Activated CD8-positive, alpha-beta memory T cell treated with anti-CD3 and anti-CD28 coated beads, Interleukin-2, amount 10 ng/mL, durations not matched to agents 7 days and 5 days (primary cell): ENCODE measurements at places on chromosomes 5 and 9. TPM values are rescaled to one million over a fixed set of nuclear protein-coding genes. Genes with fewer than 3 reads are reported as not detected.
A peak's percentile ranks its signal among the peaks of the same experiment; 100 is the strongest.

Gene PCDHB10
- not detected for total RNA-seq

Gene SLC36A3
- not detected for total RNA-seq

DNA sequence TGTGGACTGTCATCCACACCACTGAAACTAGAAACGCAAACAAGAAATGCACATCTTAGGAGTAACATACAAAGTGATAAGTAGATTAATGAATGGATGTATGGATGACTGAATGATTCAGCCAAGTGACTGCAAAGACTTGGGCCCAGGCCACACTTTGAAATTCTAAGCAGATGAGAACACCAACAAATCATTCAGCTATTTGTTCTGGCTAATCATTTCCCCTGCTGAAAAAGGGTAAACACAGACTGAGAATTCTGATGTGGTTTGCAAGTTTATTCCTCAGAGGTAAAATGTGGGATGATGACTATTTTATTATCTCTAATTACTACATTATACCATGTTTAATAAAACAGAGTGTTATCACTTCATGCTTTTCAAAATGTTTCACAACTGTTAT, 163.2 kb upstream of the ADAMTS16 start:
- no peak overlapping the region for H3K27ac ChIP-seq
- no peaks in the 10 kb centered on the region for H3K4me1 ChIP-seq
- no peak overlapping the region for H3K4me3 ChIP-seq
- H3K27me3 ChIP-seq, result no peaks in the 10 kb centered on the region
- H3K36me3 ChIP-seq, result no peaks in the 10 kb centered on the region

Gene CTXN3
- total RNA-seq, result not detected

DNA sequence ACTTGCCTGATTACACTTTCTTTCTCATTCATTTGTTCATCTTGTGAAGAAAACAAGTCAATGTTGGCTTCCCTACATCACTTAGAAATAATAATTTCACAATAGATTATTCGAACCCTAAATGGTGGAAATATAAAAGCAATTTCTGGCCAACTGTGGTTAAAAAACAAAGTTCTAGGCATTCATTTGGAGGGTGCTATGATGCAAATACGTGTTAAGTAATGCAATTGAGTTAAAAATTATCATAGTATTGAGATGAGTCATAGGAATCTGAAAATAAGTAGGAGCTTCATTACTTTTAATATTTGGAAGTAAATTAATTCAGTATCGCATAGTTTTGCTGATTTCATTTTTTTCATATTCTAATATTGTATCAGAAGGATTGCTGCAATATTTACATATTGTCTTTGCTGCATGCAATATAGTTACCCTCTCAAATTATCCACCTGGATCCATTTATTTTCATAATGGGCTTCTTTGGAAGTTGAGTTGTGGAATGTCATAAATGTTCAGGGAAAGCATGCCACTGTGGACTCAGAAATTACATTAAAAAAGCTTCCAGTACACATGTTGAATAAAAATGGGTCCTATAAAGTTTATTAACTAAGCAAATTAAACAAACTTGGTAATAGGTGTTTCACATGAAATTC, 647.7 kb upstream of the WWC1 start:
- no peaks in the 10 kb centered on the region for H3K36me3 ChIP-seq
- H3K4me1 ChIP-seq, result no peaks in the 10 kb centered on the region
- H3K27me3 ChIP-seq, result no peaks in the 10 kb centered on the region
- H3K4me3 ChIP-seq, result no peak overlapping the region
- no peak for DNase-seq

DNA sequence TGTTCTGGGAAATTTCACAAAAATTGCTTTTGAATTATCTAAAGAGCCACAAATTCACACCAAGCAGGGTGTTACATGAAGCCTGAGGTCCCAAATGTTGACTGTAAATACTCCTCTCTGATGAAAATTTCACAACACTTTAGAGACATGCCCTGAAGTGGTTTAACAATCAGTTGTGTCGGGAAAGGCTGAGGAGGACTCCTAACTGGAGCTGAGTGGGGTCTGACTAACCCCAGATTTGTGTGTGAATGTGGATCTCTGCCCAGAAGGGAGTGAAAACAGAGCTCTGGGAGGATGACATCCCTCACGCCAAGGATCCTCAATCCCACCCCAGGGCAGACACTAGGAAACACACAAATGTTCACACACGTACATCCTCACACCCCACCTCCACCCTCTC, 31.1 kb upstream of the GRXCR2 start:
- no peaks in the 10 kb centered on the region for H3K4me1 ChIP-seq
- no peak overlapping the region for H3K27ac ChIP-seq
- peaks cover 4% of the 10 kb centered on the region for H3K27me3 ChIP-seq
- H3K36me3 ChIP-seq, result no peaks in the 10 kb centered on the region

DNA sequence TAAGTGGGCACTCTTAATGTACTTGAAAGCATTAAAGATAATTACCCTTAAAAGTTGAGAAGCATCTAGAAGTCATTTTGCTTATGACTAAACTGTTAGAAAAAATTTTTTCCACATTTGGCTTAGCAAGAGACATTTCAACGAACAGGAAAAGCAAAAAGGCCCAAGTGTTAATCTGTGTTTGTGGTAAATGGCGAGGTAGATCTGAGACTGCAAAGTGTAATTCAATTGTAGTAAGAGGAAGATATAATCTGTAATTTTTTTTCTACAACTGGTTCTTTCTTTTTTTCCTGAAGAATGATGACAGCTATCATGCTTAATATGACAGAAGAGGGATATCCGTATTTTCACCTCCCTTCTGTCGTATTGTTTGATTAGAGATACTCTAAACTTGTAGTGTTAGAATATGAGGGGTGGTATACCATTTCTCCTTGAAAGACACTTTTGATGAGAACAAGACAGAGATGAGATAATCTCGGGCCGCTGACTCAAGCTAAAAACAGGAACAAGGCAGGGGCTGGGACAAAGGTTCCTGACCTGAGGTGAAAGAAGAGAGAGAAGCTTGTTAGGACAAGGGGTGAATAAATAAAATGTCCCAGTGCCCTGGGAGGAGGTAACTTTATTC, 459.3 kb upstream of the ZNF608 start:
- H3K36me3 ChIP-seq, result no peaks in the 10 kb centered on the region
- no peaks in the 10 kb centered on the region for H3K27me3 ChIP-seq
- no peaks in the 10 kb centered on the region for H3K4me1 ChIP-seq
- DNase-seq, result no peak
- no peak overlapping the region for H3K4me3 ChIP-seq

Gene LCN2
- not detected for total RNA-seq

Gene HMCN2
- total RNA-seq, result not detected

- no peak for DNase-seq
- no peaks in the 10 kb centered on the region for H3K27me3 ChIP-seq
- H3K36me3 ChIP-seq, result no peaks in the 10 kb centered on the region
- H3K4me3 ChIP-seq, result no peak overlapping the region
- H3K4me1 ChIP-seq, result no peaks in the 10 kb centered on the region
Measured at GRCh38 chr9:38022995-38023394, 46.0 kb downstream of the SHB start.

GRCh38 chr9:27348785-27349697, 52.1 kb upstream of the EQTN start:
- H3K27ac ChIP-seq, result no peak overlapping the region
- no peaks in the 10 kb centered on the region for H3K27me3 ChIP-seq
- peaks cover 24% of the 10 kb centered on the region for H3K4me1 ChIP-seq
- H3K4me3 ChIP-seq, result no peak overlapping the region

DNA sequence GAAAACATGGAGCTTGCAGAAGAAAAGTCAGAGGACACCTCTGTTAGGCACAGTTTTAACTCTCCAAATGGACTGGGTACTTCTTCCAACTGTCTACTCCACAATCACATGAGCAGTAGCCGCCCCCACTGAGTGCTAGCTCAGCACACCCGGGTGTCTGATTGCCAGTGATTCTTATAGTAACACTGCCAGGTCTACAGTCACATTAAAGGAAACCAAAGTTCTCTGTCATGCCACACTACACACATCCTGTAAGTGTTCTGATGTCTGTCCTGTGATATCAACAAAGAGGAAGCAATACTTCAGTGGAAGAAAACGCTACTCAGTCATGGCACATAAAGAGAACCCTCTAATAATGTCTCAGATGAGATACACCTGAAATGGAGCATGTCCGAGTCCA, at the start of gene HAVCR2:
TSS of gene HAVCR2 (minus strand) at position 69 of the 400 bp plus-strand sequence. CDS start at position 8, 61 bp downstream.
- H3K27me3 ChIP-seq, result no peaks in the 10 kb centered on the region
- DNase-seq, result peak; percentile 85
- H3K4me1 ChIP-seq, result peaks cover 70% of the 10 kb centered on the region
- H3K27ac ChIP-seq, result peak within 1 kb of the TSS; percentile 96
- H3K36me3 ChIP-seq, result peaks cover 42% of the 10 kb centered on the region

Gene TOR2A
- 24.1 TPM for total RNA-seq

DNA sequence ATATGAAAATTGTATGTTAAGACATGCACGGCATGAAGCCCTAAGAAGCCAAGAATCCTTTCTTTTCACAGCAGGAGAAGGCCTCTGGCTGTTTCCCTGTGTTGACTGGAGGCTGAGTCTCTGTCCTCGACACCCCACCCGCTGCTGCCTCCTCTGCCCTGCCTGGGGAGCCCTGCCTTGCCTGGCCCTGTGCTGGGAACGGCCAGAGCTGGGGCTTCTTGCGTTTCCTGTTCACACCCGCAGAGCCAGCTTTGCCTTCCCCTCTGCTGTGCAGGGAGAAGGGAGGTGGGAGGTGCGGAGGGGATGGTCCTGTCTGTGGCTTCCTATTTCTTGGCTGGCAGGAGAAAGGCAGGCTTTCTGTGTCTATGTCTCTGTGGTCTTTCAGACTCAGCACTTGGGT, 6.9 kb upstream of the GMCL2 start:
- no peak overlapping the region for H3K27ac ChIP-seq
- H3K4me1 ChIP-seq, result peaks cover 23% of the 10 kb centered on the region
- no peak overlapping the region for H3K4me3 ChIP-seq

DNA sequence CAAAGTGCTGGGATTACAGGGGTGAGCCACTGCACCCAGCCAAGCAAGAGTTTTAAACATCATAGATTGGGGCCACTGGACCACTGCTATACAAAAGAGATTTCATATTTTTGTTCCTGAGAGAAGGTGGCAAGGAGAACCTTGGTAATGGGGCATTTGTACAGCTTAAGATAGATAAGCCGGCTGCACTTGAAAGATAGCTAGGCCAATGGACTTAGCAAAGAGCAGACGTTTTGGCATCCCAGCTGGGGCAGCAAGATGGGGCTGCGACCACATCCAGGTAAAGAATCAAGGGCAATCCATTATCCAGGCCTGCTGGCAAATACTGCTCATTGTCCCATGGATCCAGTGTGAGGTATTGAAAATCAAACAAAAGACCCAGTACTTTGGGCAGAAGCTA, 3.9 kb upstream of the ISCA1 start:
- no peaks in the 10 kb centered on the region for H3K27me3 ChIP-seq
- peaks cover 18% of the 10 kb centered on the region for H3K4me1 ChIP-seq
- DNase-seq, result no peak
- peaks cover 8% of the 10 kb centered on the region for H3K36me3 ChIP-seq
- no peak overlapping the region for H3K4me3 ChIP-seq

DNA sequence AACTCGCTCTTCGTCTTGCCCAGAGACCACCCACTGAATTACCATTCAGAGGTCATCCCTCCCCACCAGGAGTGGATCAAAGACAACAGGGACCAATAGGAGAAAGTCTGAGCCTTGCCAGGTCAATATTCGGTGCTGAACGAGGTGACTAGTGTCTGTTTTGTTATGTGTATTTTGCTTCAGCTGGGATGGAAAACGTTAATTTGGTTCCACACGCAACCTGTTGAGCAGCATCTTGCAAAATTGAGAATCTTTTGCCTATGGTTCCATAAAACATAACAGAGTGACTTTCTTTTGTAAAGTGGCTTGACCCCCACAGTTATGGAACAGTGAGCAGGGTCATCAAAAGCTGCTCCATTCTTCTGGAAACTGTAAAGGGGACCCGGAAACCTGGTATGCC, 168.4 kb downstream of the MSX2 start:
- H3K4me1 ChIP-seq, result no peaks in the 10 kb centered on the region
- DNase-seq, result no peak
- no peaks in the 10 kb centered on the region for H3K27me3 ChIP-seq
- H3K27ac ChIP-seq, result no peak overlapping the region
- no peak overlapping the region for H3K4me3 ChIP-seq

Gene INSL4
- not detected for total RNA-seq

DNA sequence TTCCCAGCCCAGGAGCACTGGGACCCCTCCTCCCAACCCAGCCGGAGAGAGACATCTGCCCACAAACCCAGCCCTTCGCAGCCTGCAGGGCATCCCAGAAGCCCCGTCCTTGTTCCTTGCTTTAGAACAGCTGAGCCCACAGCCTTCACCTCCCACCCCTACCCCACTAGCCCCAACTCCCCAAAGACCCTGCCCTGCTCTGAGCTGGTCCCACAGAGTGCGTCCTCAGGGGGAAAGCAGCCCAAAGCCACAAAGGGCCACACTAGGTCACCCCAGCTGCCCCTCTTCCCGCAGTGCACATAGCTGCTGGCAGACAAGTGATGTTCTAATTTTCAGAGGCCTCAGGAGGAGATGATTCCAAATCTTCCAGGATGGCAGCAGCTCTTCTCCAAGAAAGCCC, 8.8 kb downstream of the PLPP7 start:
- no peaks in the 10 kb centered on the region for H3K36me3 ChIP-seq
- no peak for DNase-seq
- H3K4me1 ChIP-seq, result no peaks in the 10 kb centered on the region
- no peak overlapping the region for H3K4me3 ChIP-seq

DNA sequence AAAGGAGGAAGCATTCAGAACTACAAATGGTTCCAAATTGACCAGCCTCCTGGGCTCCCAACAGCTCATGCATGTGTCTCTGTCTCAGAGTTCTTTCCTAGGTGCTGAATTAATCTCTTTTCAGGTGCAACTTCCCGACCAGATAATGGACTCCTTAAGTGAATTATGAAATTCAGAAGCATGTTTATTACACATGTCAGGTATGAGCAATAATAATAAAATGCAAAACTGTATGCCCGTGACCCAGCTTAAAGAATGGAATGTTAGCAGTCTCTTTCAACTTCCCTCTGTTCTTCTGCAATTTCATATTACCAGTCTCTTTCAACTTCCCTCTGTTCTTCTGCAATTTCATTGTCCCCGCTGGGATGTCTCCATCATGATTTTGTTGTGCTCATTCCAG, 60.4 kb downstream of the FBXL7 start:
- H3K36me3 ChIP-seq, result no peaks in the 10 kb centered on the region
- no peak overlapping the region for H3K27ac ChIP-seq
- no peaks in the 10 kb centered on the region for H3K4me1 ChIP-seq

DNA sequence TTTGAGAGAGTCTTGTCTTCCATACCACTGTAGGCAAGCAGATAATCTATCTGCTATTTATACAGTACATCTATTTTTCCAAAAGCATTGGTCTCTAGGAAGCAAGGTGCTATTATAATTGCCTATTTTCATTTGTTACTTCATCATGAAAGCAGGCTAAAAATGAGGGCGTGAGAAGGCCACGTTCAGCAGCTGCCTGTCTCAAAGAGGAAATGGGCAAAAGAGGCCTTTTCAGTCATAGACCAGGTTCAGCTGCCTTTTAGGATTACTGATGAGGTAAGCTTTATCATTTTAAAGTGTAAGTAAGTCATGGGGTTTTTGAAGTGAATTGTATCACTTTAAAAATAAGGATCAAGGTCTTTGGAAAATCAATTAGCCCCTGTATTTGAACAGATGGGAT, 1091.1 kb upstream of the DMAC1 start:
- H3K36me3 ChIP-seq, result no peaks in the 10 kb centered on the region
- H3K27ac ChIP-seq, result no peak overlapping the region
- no peak overlapping the region for H3K4me3 ChIP-seq
- no peak for DNase-seq
- H3K4me1 ChIP-seq, result no peaks in the 10 kb centered on the region
